ENCODE measurements at places on chromosomes 7 and 10.

DNA sequence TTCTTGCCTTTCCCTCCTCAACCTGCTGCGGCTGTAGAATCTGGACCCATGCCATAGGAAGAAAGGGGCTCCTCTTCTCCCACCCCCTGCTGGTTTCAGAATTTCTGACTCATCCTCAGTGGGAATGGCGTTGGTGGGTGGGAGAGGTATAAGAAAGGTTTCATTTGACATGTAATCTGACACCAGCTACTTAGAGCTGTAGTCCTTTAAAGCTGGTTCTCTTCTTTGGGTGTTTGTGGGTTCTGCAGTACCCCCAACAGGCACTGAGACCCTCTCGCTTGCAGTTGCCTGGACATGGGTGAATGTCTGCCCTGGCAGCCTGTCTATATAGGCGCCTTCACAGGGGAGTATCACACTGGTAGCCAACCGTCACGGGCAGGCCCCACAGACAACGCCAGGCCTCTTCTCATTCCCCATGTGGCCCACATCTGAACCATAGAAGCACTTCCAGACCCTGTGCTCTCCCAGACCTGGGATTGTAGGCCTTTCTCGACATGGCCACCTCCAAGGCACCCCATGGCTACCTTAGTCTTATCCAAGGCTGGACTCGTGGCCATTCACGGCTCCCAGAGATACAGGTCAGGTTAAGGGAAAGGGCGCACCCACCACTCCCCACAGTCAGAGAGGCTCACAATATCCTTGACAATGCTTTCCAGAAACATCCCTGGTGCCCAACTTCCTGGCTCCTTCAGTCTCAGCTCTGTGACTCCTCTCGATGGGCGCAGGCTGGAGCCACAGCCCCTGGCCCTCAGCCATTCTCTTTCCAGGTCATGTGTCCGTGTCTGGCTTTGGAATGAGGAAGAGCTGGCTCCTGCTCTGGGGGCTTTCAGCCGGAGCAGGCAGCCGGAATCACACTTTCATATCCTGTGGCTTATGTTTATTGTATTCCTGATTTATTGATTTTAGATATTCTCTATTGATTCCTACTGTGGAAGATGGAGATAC lies 17.5 kb downstream of the ZNF862 start:
- no peak for DNase-seq

DNA sequence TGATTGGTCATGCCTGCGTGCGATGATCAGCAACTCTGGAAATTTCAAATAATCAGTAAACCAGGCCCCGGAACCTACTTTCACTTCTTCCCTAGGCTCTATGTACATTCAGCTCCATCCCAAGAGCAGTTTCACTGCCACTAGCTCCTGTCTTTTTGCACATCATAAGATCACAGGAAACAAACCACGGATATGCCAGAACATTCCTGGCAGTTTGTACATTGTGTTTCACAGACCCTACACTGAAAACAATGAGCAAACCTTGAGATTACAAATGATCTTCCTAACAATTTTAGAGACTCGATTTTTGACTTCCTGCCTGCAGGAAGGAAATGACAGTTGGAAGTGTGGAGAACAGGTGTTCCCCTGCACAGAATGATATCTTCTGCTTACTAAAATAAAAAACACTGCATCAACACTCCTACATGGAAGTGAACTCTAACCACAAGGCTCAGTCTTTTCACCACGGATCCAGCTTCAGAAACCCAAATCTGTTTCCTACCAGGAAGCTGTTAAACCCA lies 7.6 kb upstream of the TMEM236 start:
- no peak for DNase-seq

GRCh38 chr10:26700884-26701630 lies 3.6 kb downstream of the PDSS1 start:
- no peak for DNase-seq

DNA sequence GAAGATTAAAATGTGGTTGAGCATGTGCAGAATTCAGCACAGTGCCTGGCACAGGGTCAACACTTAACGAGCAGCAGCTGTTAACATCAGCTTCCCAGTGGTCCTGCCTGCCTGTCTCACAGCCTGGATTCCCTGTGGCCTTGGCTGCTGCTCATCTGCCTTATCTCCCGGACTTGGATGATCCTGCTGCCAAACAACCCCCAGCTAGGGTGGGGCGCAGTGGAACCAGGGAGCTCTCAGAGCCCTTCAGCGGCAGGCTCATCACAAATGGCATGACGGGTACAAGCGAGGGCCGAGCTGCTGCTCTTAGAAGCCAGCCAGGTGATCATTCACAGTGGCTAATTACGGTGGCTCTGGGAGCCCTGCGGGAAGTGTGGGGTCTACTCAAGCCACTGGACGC lies 13.0 kb upstream of the SMARCD3 start:
- DNase-seq = no peak

- no peak for DNase-seq
Measured at GRCh38 chr7:13988065-13988464, 1.4 kb downstream of the ETV1 start.

DNA sequence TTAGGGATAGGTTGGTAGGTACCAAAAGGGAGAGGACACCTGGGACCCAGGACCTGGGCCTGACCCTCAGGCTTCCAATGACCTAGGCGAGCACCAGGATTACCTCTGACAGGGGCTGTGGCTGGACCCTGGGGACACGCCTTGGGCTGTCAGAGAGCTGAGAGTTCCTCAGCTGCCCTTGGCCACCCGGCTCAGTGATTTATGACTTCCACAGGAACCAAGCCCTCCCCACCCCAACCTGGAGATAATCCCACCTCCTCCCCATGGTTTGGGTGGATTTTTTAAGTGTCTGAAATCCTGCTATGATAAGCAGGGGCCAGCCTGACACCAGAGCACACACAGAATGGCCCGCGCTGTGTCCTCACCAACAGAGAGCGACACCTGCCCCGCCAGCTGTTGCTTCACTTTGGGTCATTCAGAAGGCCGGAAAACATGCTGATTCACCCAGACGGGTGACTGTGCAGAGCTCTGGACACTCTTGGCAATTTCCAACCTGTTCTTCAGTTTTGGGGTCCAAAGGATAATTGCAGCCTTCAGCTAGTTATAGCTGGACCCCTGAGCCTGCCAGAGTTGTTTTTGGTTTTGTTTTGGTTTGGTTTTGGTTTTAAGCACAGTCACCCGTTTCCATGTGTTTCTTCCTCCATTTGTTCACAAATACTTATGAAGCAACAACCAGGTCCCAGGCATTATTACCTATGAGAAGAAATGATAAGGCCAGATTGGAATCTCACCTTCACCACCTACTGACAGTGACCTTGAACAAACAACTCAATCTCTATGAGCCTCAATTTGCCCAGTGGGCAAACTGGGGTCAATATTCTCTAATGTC lies 78.2 kb downstream of the RAB11FIP2 start:
- no peak for DNase-seq

- DNase-seq = no peak
Measured at GRCh38 chr7:90520484-90520883, 51.0 kb downstream of the PTTG1IP2 start.

DNA sequence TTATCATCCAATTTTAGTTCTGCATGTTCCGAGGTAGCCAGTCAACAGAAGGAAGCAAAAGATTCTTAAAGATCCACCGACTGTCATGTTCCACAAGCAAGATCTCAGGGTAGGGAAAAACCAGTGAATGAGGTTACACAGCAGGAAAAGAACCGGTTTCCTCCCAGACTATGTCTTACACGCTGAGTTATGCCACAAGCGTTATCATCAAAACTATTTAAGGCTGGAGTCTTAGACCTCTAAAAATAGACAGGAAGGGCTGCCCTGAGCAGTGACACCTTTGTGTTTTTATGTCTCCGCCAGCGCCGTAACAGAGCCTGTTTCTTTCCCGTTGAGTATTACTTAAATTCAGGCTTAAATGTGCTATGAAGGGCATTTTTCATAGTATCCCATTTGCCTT lies 48.3 kb downstream of the PROSER2 start:
- no peak for DNase-seq

- no peak for DNase-seq
Measured at GRCh38 chr10:102235598-102235920, 5.8 kb downstream of the PITX3 start.

DNA sequence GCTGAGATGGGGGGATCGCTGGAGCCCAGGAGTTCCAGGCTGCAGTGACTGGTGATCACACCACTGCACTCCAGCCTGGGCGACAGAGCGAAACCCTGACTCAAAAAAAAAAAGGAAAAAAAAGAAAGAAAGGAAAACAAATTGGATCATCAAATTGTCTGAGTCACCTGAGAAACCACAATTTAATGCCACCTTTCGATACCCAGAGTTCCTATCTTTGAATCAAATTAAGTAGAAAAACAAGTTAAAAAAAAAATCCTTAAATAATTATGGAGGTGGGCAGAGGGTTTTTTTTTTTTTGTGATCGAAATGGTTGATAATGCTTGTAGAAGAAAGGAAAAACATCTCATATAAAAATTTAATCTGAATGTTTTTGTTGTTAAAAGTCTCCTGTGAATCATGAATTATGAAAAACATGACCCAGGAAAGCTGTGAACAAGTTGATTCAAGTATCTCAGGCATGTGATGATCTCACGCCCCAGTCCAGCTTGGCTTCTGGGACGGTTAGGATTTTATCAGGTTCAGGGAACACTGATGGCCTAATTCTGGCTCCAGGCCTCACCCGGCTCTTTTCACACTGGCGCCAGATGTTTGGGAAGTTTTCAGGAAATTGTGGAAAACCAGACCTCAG lies 25.3 kb upstream of the CUX1 start:
- no peak for DNase-seq

GRCh38 chr10:72081772-72082590 lies 6.4 kb downstream of the SPOCK2 start:
- DNase-seq = no peak

DNA sequence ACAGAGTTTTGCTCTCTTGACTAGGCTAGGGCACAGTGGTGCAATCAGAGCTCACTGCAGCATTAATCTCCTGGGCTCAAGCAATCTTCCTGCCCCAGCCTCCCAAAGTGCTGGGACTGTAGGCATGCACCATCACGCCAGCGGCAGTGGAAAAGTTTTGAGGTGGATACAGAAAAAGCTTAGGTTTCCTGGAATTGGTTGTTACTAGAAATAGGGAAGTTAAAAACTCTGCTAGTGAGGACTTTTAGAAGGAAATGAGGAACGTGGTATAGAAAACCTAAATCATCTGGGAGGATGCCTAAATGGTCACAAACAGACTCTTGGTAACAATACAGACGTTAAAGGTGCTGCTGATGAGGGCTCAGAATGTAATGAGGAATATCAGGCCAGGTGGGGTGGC lies 10.9 kb upstream of the SNX8 start:
- DNase-seq = no peak

- no peak for DNase-seq
Measured at GRCh38 chr10:132848951-132849545, 63.1 kb upstream of the NKX6-2 start.

Measured in stimulated activated CD4-positive, alpha-beta T cell treated with anti-CD3 and anti-CD28 coated beads, Interleukin-1b, Interleukin-23, amount 100 ng/mL, for 1 hour (primary cell).